Stimulated activated CD4-positive, alpha-beta T cell treated with anti-CD3 and anti-CD28 coated beads, Interleukin-4, amount 100 ng/mL, for 1 hour (primary cell): ENCODE measurements at places on chromosomes 16 and 17.

DNA sequence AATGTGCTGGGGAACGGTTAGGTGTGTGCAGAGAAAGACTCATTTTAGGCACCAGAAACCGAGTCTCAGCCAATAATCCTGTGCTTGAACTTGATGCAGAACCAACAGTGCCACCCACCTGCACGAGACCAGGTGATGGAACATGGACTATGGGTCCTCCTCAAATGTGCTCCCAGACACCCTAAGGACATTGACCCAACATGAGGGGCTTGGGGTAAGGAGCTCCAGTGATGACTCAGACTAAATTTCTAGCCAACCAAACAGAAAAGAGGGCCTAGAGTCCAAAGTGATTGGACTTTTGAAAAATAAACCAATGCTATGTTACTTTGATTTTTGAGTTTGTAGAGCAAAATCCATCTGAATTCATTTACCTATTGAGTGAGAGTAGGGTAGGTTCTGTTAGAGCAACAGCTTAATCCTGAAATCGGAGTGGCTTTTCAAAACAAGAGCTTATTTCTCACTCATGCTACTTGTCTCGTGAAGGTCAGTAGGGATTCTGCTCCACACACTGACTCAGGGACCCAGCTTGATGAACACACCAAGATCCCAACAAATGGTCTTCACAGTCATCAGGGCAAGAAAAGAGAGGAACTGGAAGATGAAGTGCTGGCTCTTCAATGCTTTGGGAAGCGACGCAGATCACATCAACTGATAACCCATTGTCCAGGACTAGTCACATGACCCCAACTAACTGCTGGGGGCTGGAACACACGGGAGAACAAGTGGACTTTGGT, 21.8 kb downstream of the FAM20A start:
- no peak for DNase-seq

GRCh38 chr16:29745121-29745852, 503 bp downstream of the C16orf54 start:
- peak; percentile 56 for DNase-seq

DNA sequence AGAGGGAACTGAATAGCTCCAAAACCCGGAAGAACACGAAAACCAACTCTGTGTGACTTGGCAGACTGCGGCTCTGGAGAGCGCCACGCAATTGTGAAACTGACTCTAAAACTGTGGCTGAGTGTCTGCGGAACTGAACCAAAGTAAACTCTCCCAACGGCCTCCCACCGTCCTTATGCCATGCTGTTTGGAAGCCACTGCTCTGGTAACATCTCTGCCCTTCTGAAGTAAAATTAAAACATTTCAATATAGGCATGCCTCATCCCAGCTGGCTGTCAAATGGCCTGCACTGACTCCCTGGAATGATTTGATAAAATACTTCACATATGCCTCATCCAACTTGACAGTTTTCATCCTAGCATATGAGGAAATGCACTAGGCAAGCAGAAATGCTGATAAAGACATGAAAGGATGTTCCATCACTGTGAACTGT, 70.2 kb downstream of the PARN start:
- DNase-seq, result no peak

DNA sequence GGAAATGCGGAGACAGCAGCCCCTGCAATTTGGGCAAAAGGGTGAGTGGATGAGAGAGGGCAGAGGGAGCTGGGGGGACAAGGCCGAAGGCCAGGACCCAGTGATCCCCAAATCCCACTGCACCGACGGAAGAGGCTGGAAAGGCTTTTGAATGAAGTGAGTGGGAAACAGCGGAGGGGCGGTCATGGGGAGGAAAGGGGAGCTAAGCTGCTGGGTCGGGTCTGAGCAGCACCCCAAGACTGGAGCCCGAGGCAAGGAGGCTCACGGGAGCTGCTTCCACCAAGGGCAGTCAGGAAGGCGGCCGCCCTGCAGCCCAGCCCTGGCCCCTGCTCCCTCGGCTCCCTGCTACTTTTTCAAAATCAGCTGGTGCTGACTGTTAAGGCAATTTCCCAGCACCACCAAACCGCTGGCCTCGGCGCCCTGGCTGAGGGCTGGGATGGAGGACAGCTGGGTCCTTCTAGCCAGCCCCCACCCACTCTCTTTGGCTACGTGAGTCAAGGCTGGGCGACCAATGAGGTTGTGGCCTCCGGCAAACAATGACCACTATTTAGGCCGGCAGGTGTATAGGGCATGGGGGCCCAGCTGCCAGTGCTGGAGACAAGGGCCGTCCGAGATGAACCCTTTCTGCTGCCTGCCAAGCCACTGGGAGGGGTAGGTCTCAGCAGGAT, 507 bp downstream of the SERPINF1 start:
- no peak for DNase-seq

DNA sequence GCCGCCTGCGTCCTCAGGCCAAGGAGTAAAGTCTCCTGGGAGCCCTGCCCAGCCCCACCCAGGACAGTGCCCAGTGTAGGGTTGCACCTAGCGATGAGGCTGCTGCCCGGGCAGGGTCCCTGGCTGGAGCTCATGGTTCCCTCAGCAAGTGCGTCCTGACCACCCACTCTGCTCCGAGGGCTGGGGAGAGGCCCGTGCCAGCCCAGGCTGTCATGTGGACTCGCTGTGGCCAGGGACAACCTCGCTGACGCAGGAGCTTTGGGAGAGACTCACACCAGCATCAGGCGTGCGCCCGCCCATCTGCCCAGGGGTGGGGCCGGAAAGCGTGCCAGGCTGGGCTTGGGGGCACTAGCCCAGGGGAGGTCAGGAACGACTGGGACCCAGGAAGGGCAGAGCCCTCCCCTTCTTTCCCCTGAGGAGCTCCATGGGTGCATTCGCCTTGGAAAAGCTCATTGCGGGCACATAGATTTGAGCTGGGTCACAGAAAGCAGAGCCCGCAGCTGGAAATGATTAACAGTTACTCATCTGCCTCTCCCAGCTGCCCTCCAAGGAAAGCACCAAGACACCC, 19.7 kb downstream of the DPEP1 start:
- no peak for DNase-seq

GRCh38 chr17:45573924-45574770, 83.6 kb upstream of the PLEKHM1 start:
- no peak for DNase-seq

GRCh38 chr17:68595496-68595895, 5.7 kb downstream of the FAM20A start:
- no peak for DNase-seq

- DNase-seq, result peak; percentile 73
Measured at GRCh38 chr16:81006211-81006812, 373 bp downstream of the CMC2 start.

- DNase-seq, result no peak
Measured at GRCh38 chr16:26983426-26983825, 83.3 kb upstream of the C16orf82 start.

- no peak for DNase-seq
Measured at GRCh38 chr17:74214484-74215341, 1.3 kb downstream of the TTYH2 start.

- DNase-seq, result no peak
Measured at GRCh38 chr16:79064256-79064972, 536.1 kb downstream of the MAF start.

GRCh38 chr17:1160591-1161390, 19.0 kb downstream of the ABR start:
- DNase-seq, result no peak

DNA sequence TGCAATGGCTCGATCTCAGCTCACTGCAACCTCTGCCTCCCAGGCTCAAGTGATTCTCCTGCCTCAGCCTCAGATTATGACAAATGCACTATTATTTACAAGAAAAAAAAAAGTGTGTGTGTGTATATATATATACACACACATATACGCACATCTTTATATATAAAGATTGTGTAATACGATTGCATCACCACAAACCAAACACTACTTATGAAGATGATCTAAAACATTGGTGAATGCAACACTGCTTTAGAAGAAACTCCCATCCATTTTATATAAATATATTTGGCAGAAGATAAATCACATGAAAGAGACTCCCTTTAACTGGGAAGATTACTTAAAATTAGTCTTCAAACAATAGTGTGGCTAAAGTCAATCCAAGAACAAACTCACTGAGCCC, 96.7 kb downstream of the SYCE1L start:
- no peak for DNase-seq

DNA sequence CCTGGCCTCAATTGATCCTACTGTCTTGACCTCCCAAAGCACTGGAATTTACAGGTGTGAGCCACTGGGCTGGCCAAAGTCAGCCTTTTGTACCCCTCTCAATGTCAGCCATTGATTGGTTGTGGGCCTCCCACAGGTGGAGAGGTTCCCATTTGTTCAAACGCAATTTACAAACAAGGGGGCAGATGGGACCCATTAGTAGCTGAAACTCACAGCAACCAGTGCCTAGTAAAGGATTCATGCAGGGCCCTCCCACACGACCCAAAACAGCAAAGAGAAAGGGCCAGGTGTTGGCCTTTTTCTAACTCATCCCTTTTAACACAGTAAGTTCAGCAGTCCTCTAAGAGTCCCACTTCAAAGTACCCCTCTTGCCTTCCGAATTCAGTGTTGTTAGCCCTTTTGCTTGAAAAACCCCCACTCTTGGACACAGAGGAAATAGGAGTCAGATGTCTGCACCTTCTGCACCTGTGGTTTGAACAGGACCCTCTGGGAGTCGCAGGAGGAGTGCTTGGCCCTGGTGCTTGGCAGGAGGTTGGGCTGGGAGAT, 89.2 kb downstream of the PITPNC1 start:
- no peak for DNase-seq

- DNase-seq, result no peak
Measured at GRCh38 chr16:3957344-3957980, 76.9 kb upstream of the CREBBP start.

GRCh38 chr16:35208001-35208935, 1748.9 kb downstream of the TP53TG3F start:
- no peak for DNase-seq

- no peak for DNase-seq
Measured at GRCh38 chr17:10053782-10054540, 144.4 kb downstream of the GAS7 start.

DNA sequence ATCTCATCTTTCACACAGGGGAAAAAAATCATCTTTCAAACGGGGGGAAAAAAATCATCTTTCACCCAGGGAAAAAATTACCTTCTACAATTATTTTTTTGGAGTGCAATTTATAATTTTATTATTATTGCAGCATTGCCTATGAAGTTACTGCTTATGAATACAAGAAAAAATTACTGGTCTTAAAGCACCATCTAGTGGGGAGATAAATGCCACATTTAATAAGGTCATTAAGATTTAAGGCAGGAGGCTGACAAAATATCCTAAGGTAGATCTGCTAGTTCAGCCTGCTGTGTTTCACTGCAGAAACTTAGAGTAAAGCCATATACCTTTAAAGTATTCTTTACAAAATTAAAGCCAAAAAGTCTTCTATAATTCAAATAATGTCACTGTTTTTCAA, 13.7 kb downstream of the SHCBP1 start:
- no peak for DNase-seq

- DNase-seq, result no peak
Measured at GRCh38 chr17:58365980-58366595, 14.1 kb upstream of the SUPT4H1 start.

DNA sequence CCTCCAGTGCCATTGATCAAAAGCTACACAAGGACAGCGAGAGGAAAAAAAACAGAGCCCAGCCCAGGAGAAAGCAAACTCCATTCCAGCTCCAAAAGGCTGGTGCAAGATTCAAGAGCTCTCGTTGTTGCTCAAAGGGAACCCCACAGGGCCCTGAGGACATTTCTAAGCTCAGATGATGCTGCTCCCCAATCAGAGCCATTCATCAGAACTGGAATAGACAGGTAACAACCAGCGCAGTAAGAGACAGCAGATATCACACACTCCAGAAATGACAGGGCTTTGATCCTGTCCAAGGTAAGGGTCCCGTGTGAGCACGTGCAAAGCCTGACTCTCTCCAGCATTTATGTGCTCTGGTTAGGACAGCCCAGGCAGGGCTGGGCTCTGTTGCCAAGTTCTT, 20.1 kb downstream of the PMP22 start:
- no peak for DNase-seq

- DNase-seq, result no peak
Measured at GRCh38 chr17:45298546-45299285, 18.1 kb downstream of the MAP3K14 start.

DNA sequence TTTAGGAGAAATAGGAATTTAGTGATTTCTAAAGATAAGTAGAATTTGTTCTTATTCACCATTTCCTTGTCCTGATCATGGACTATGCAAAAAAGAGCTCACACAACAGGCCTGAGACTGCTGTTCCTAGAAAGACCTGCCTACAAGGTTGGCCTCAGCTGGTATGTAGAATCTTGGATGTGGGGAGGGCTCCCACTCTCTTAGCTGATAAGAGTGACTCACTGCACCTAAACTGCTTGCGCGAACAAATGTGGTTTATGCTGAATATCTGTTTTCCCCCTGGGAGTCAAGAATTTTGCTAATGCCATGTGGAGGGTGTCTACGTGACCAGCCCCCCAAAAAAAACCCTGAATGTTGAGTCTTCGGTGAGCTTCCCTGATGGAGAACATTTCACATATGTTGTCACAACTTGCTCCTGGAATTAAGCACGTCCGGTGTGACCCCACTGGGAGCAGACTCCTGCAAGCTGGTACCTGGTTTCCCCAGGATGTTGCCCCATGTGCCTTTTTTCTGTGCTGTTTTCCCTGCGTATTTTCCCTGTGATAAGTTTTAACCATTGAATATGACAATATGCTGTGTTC, 68.8 kb upstream of the HSBP1 start:
- no peak for DNase-seq

- DNase-seq, result no peak
Measured at GRCh38 chr16:79607587-79607986, 7.0 kb upstream of the MAF start.

DNA sequence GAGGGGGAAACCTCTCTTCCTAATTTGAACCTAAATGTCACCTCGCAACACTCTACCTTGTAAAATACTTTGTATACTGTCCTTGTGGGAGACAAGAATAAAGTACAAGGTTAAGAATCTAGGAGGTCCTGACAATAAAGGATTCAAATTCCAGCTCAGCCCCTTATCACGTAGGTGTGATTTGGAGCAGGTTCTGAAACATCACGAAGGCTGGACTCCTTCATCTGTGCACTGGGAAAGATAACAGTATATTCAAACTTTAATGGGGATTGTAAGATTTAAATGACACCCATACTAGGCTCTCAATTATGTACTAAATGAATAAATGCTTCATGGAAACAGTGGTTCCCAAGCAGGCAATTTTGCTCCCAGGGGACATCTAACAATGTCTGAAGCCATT, 2.1 kb downstream of the TXNDC11 start:
- no peak for DNase-seq

- no peak for DNase-seq
Measured at GRCh38 chr17:81025065-81025740, 9.7 kb upstream of the BAIAP2 start.

GRCh38 chr17:51687887-51688286, 427.5 kb downstream of the UTP18 start:
- no peak for DNase-seq

DNA sequence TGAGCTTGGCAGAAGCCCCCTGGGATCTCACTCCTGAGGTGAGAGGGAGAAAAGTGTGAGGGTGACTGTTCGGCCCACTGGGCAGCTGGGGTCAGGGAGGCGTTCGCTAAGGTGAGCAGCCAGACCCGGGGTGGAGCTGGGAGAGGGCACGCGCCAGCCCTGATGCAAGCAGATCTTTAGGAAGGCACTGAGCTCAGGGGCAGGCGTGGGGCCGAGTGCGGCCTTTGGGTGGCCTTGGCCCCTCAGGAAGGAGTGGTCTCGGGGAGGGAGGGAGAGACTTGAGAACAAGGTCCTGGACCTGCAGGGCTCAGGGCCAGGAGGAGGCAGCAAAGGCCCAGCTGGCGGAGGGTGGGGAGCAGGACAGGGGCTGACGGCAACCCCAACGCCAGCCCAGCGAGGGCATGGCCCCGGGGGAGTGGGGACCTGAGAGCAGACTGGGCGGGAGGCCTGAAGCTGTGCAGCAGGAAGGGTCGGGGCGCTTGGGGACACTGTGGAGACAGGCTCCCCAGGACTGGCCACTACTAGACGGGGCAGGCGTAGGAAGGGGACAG, 14.5 kb upstream of the WDR45B start:
- no peak for DNase-seq
